ENCODE measurements at places on chromosomes 1 and 21.
A peak's percentile ranks its signal among the peaks of the same experiment; 100 is the strongest.

GRCh38 chr1:905811-906599 is 17.7 kb upstream of the SAMD11 start:
- DNase-seq: no peak

DNA sequence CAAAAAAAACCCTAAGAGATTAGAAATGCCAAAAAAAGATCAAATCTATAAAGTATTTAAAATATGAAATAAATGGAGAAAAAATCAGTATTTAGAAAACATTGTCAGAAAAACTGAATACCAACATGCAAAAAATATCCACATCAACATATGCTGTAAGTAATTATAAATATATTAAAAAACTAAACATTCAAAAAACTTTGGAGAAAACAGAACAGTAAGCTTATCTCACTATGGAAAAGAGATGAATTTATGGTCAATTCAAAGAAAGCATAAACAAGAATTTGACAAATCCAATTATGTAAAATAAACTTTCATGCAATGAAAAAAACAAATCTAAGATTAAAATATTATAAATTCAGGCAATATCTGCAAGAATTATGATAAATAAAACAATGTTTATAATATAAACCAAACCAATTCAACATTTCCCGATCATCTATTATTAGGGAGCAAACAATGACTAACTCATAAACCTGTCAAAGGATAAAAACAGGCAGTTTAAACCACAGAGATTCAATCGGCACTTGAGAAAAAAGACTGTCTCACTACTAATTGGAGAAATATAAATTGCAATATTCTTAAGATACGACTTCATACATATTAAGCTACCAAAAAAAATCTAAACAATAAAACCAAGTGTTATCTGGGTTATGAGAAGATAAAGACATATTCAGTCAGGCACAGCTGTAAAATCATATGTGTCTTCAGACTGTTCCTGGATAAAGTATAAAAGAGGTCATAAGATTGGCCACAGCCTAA is 21.8 kb downstream of the EYA3 start:
- no peak for DNase-seq

GRCh38 chr1:98405581-98406074 is 255.9 kb upstream of the SNX7 start:
- no peak for DNase-seq

- no peak for DNase-seq
Observed at GRCh38 chr1:174850726-174851125, 149.0 kb upstream of the CACYBP start.

DNA sequence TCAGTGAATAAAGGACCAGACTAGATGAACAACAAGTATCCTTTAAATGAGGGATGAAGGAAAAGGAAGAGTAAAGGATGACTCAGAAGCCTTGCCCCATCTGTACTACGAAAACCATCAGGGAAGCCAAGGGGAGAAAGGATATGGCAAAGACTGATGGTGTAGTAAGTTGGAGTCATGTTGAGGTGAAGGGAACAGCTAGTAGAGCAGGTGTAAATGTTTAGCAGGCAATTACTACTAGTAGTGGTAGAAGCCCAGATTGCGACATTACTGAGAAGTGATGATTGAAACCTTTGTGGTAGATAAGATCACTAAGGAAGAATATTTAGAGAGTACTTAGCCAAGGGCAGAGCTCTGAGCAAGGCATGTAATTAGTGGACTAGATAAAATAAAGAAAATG is 84.0 kb downstream of the PHTF1 start:
- DNase-seq: no peak

DNA sequence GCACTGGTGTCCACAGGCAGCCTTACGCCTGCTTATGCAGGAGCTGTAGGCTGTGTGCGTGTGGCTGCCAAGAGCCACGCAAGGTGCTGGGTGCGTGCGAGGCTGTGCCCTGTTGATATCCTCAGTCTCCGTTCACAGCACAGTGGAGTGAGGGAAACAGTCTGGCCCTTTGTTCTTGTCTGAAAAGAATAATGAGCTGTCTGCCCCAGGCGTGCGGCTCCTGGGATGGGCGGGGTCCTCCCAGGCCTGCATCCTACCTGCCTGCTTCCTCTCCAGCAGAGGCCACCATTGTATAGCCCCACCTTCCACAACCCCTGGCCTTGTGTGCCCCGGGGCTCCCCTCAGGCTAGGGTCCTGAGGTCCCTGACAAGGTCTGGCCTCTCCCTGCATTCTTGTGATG is 47.0 kb upstream of the KDM4A start:
- DNase-seq: no peak

GRCh38 chr1:15332525-15332924 is 77.2 kb upstream of the EFHD2 start:
- no peak for DNase-seq

DNA sequence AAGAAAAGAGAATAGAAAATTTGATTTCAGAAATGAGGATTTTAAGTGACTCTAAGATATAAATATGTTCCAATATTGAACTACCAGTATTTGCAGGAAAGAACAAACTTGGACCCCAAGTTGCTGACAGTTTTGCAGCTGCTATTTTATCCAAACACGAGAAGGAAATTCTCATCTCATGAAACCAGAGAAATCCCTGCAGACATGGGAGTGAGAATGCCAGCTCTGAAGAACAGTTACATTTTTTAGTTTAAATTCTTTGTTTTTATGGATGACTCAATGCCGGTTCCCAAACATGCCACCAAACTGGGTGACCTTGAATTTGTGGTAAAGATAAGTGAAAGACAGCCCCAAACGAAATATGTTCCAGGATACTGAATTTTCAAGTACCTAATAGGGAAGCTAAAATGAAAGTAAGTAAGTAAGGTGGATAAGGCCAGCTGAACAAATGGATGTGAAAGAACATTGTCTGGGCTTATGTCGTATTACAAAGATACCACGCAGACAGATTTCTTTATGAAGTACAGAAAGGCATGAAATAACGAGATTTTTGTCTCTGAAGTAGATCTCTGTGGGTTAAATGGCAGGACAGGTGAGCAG is 19.9 kb downstream of the TLR5 start:
- DNase-seq: no peak

- DNase-seq: no peak
Observed at GRCh38 chr1:147341246-147341645, 98.8 kb downstream of the CHD1L start.

- DNase-seq: peak; percentile 59
Observed at GRCh38 chr21:45405819-45406762, 1.1 kb downstream of the COL18A1 start.

- DNase-seq: no peak
Observed at GRCh38 chr1:226518375-226518774, 30.2 kb upstream of the STUM start.

GRCh38 chr1:22114083-22115012 is 28.5 kb downstream of the WNT4 start:
- DNase-seq: peak; percentile 46

DNA sequence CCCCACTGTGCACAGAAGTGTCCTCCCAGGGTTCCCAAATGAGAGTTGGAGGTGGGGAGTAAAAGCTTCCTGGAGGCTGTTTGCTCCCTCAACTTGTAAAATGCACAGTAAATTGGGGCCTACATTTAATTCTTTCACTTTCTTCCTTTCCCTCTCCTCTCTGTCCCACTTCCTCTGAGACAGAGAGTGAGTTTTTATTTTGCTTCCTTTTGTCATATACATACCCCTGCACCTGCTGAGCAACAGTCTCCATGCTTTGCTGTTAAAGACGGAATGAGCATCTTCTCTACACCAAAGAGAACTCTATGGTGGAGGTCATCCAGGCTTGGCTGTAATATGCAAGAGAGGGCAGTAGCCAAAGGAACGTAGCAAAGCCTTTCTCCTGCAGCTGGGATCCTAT is 79.3 kb upstream of the VAV3 start:
- no peak for DNase-seq

DNA sequence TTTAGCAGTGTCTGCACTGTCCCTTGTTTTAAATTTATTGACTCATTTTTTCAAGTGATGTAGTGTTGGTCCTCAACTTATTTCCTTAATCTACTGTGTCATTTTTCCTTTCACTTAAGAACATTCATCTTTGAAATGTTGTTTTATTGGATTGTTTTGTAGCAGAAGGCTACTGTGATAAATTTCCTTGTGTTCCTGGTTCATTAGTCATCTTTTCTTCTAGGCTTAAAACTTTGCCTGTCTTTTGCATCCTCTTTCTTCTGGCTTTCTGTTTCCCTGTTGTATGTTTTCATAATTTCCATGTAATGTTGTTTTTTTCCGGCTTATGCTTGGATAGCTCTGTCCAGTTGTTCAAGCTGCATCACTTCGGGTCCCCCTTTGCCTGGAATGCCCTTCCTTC is 61.9 kb downstream of the UBE2T start:
- no peak for DNase-seq

DNA sequence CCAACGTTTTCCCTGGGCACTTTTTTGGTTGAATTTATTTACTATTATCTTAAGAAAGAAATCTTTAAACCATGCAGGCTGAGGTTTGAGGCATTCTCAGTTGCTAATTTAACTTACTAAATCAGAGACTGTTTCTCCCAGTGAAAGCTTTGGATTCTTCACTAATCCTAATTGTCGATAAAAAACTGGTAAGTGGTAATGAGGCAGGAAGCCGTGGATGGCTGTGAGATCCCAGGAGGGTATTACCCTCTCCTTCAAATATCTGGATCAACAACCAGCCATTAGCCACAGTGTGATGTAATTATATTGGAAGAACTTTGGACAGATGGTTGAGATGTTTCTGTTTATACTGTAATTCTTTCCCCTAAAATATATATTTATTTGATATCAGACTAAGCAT is 485.0 kb downstream of the DISC1 start:
- no peak for DNase-seq

DNA sequence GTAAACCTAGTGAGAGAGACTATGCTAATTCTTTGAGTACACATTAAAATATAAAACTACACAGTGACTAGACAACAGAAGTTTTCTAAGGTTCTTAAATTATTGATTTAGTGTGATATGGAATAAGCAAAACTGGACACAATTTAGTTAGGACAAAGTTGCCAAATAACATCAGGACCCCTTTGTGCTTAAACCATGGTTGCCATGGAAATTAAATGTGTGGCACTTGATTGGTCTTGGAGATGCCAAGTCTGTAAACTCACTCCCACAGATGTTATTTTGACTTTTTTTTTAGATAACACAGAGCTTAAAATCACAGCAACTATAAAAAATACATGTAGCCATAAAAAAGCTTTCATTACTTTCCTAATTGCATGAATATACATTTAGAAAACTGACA is 234.6 kb downstream of the BRINP3 start:
- no peak for DNase-seq

DNA sequence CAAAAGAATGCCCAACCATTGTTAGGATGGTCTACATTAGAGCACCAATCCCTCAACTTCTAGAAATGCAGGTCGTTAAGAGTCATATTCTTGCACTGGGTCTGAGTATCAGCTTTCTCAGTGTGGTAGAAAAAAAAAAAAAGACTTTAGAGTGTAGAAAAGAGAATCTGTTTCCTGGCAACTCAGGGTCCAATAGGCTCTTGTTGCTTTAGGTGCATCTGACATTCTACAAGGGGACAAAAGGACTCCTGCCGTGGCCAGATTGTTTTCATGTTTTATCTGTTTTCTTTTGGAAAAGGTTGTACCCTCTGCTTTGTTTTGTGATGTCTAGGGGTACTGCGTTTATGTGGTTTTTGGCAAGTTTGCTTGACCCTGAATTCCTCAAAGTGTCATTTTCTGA is 105.4 kb upstream of the KCNK2 start:
- DNase-seq: no peak

DNA sequence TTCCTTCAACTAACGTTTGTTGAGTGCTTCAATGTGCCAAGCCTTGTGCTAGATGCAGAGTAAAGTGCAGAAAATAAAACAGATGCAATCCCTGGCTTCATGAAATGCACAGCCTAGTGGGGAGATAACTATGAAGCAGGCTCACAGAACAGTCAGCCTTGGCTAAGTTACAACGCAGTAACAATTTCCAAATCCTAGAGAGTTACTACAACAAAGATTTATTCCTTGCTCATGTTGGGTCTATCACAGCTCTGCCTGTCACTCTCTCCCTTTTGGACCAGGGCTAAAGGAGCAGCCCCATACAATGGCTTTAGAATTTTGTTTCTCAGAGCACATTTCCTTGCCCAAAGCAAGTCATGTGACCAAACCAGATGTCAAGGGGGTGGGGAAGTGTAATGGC is 359.8 kb downstream of the ZNF326 start:
- no peak for DNase-seq

- DNase-seq: no peak
Observed at GRCh38 chr1:161259765-161260164, 1.2 kb downstream of the PCP4L1 start.

- DNase-seq: no peak
Observed at GRCh38 chr21:39009587-39010225, 173.5 kb downstream of the PSMG1 start.

- DNase-seq: peak; percentile 63
Observed at GRCh38 chr1:224298346-224299330, 31.3 kb downstream of the NVL start.

GRCh38 chr1:169119405-169119804 is 12.9 kb downstream of the ATP1B1 start:
- DNase-seq: no peak

- no peak for DNase-seq
Observed at GRCh38 chr1:230636575-230637148, 5.6 kb upstream of the COG2 start.

DNA sequence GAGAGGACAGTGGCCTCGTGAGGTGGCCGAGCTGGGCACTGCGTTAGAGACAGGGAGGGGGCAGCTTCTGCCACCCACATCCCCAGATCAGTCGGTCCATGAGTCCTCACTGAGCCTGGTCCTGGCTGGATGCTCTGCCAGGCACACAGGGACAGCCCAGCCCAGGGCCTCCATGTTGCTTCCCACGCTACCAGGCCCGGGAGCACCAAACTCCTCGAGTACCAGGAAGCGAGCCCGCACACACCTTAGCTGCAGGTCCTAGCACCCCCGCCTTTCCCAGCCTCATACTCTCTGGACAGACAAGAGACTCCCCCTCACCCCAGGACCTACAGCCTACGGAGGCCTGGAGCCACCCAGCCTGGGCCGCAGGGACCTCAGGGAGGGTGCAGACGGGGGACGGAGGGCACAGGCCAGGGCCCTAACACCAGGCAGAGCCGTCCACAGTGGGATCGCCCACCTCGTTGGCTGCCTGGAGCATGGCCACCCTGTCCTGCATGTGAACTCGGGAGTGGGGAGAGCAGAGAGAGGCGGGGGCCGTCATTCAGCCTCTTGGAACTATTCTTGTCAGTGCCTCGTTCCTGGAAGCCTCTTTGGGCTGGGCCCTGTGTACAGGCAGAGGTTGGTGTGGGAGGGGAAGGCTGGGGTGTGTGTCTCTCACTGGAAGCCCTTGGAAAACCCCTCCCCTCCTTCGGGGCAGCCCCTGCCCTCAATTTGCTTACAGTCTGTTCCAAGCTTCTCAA is 90.9 kb upstream of the RUNX3 start:
- DNase-seq: no peak

DNA sequence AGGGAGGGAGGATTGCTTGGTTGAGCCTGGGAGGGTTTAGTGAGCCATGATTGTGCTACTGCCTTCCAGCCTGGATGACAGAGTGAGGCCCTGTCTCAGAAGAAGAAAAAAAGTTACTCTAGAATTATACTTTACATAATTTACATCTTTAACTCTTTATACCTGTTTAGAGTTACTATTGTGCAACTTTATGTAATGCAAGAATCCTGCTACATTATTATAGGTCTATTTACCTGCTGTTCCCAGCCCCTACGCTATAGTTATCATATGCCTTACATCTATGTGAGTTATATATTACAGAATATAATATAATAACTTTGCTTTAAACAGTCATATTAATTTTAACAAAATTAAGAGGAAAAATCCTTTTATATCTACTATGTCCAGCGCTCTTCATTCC is 14.3 kb downstream of the SDHB start:
- DNase-seq: no peak

- DNase-seq: no peak
Observed at GRCh38 chr1:161843156-161843555, 77.0 kb downstream of the ATF6 start.

GRCh38 chr1:208201229-208201628 is 43.0 kb downstream of the PLXNA2 start:
- DNase-seq: peak; percentile 99

Data from small intestine (tissue), 16 donors.